ENCODE measurements at places on chromosomes 13 and 19.

DNA sequence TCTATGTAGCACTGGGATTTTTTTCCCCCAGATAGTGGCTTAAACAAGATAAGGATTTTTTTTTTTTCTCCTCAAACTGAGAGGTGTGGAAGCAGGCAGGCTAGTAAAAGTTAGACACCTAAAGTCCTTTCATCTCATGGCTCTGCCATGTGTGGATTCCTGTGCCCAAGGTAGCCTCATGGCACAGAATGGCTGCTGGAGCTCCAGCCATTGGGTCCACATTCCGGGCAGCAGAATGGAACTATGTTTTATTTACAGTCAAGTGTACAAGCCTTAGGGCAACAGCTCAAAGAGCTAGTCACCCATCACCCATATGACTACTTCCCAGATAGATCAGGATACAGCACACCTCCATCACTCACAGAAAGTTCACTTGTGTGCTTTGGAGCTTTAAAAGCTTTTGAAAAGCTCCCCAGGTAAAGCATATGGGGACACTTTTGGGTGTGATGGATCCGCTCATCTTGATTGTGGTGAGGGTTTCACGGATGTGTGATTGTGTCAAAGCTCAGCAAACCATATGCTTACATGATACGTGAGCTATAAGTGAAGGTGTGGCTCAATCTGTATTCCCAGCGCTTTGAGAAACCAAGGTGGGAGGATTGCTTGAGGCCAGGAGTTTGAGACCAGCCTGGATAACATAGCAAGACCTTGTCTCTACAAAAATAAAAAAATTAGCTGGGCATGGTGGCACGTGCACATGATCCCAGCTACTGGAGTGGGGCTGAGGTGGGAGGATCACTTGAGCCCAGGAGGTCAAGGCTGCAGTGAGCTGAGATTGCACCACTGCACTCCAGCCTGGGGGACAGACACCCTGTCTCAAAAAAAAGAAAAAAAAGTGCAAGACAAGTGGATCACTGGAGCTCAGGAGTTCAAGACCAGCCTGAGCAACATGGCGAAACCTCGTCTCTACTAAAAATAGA is 18.1 kb downstream of the PGLS start:
- DNase-seq, result no peak

- DNase-seq, result no peak
These were observed 8.5 kb downstream of the HNRNPL start for GRCh38 chr19:38841180-38841766.

DNA sequence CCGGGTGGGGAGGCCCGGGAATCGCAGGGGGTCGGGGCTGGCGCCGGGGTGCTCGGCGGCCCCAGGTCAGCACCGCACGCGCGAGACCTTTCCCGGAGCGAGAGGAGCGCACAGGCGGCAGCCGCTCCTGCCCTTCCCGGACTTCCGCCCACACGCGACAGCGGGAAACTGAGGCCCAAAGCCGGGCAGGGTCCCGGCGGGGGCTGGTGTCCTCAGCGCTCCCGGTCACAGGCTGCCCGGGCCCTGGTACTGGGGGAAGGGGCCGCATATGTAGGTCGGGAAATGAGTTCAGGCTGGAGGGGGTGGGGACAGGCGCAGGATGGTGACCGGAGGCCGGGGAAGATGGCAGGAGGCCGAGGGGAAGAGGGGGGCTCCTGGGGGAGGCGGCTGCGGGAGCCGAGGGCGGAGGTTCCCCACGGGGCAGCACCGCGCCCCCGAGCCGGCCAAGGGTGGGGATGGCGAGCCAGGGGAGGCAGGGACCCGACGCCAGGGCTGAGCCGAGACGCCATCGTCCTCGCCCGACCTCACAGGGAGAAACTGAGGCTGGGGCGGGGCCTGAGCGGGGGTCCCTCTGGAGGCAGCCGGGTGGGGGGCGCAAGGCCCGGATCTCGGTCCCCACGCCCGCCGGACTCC is 662 bp downstream of the CBARP start:
- DNase-seq, result peak; percentile 76

GRCh38 chr13:110092831-110093247 is 214.1 kb downstream of the COL4A1 start:
- no peak for DNase-seq

GRCh38 chr13:20848944-20849343 is 53.6 kb downstream of the XPO4 start:
- no peak for DNase-seq

DNA sequence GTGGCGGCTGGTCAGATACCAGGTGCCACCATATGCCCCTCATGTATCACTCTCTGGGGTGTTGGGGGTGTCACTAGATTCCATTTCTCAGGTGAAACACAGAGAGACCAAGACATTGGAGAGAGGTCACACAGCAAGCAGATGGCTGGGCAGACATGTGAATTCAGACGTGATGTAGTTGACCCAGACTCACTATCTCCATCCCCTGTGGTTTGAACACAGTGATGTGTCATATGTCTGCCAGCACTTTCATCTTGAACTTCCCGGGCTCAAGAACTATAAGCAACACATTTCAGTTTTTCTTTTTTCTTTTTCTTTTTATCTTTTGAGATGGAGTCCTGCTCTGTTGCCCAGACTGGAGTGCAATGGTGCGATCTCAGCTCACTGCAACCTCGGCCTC is 16.1 kb upstream of the UPF1 start:
- no peak for DNase-seq

DNA sequence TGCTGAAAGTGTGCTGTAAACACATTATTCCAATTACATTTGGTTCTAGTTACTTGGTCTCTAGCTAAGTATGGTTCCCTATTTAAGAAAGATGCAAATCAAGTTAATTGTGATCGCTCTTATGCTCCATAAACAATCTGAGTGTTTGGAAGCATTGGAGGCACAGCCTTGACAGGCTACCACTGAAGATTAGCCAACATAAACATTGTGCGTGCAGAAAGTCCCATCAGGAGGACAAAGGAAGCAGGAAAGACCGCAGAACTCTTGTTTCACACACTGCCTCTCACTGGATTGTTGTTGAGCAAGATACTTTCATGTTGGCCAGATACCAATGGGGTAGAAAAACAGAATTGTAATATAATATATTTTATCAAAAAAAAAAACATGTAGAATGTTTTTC is 814.4 kb downstream of the EFNB2 start:
- DNase-seq, result no peak

- no peak for DNase-seq
These were observed 8.2 kb upstream of the UPK1A start for GRCh38 chr19:35657904-35658700.

- peak; percentile 81 for DNase-seq
These were observed 696 bp upstream of the SAMD1 start for GRCh38 chr19:14091081-14091812.

DNA sequence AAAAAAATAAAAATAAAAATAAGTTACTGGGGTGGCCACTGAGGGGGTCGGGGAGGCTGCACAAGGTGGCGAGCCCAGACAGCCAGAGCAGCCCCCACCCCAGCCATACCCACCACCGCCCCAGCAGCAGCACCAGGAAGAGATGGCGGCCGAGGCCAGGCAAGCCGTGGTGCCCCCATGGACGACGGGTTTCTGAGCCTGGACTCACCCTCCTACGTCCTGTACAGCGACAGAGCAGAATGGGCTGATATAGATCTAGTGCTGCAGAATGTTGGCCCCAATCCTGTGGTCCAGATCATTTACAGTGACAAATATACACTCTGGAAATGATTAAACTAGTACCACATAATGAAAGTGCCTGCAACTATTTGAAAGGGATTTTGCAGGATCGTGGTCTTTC is 71.6 kb upstream of the ZDHHC20 start:
- no peak for DNase-seq

DNA sequence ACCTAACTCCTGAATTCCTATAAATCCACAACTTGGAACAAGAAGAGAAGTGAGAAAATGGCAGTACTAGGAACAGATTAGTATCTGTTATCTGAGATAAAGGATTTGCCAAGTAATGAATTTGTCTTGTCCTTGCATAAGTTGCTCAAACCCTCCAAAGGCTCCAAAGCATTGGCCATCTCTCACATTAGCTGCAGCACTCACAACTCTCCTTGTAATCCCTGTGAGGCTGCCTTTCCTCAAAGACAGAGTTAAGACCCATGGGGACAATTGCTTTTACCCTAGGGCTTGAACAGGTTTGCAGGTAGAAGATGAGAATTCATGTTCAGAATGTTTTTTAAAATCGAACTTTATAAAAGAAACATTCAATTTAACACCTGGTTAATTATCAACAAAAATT is 1702.2 kb downstream of the EFNB2 start:
- DNase-seq, result no peak

- DNase-seq, result no peak
These were observed 43.9 kb downstream of the ENOX1 start for GRCh38 chr13:43742911-43743310.

DNA sequence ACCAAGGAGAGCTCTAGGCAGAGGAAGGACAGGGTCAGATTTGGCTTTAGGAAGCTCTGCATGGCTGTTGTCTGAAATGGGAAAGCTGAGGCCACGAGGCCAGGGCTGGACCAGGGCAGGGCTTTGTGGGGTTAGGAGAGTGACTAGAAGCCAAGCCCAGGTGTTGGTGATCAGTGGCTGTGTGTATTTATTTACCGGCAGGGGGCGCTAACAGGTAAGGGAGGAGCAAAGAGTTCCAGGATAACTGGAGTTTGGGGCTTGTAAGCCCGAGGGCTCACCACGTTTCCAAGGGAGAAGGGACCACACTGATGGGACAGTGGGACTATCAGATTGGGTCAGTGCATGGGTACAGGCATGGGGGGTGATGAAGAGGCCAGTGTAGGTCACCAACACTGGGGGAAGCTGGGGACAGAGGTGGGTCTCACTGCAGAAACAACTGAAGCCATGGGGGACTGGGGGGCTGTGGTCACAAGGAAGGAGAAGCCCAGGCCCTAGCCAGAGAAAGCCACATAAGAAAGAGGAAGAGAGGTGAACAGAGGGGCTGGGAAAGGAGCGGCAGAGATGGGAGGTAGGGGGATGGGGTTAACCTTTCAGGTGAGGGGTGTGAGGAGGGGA is 3.9 kb downstream of the TMEM147 start:
- DNase-seq, result peak; percentile 66

GRCh38 chr13:25196971-25197370 is 24.9 kb upstream of the AMER2 start:
- no peak for DNase-seq
